ENCODE measurements at places on chromosomes 12 and 14.
A peak's percentile ranks its signal among the peaks of the same experiment; 100 is the strongest.

DNA sequence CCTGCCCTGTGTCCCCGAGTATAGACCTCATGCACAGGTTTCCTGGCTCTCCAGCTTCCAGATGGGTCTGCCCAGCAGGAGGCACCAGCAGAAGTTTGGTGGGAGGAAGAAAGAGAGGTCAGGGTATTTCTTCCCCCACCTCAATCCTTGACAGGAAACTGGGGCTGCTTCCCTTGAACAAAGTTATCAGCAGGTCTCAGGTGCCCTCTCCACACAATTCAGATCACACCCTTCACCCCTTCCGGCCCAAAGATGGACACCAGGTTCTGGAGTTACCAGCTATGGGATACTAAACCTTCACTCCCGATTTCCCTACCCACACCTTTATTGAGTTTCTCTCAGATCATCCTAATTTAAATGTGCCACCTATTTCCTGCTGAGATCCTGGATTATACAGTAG is 1.2 kb downstream of the SART3 start:
- DNase-seq, result no peak

GRCh38 chr12:102316723-102317122 is 119.1 kb upstream of the PMCH start:
- no peak for DNase-seq

GRCh38 chr14:66121859-66122258 is 364.3 kb upstream of the CCDC196 start:
- DNase-seq, result no peak

DNA sequence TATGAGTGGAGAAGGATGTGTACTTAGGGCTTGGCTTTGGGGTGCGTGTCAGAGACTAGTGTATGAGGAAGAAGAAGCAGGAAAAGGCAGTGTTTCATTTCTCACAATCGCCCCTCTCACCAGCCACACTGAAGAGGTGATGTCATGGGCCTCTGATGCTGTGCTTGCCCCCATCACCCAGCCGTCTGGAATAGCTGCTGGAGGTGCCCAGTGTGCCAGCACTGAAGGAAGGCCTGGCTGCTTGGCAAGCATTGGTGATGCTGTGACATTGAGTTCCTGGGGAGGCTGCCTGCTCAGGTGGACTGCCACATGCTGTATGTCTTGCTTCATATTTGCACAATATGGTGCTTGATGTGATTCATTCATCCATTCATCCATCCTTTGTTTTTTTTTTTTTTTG is 56.2 kb downstream of the CRADD start:
- no peak for DNase-seq

DNA sequence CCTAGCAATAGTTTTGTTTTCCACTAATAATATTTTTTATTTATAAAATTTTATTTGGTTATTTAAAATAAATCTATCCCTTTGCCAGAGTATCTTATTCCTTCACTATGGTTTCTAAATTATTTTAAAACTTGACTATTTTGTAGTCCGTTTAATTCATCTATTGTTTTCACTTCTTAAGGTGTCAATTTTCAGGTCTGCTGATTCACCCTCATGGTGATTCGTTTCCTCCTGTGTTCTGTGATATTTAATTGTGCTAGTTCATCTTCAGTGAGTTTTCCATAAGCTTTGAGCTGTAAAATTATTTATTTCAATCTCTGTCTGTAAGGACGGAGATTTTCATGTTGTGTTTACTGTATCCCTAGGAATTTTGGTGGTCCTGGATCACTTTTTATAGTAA is 70.6 kb downstream of the SNAPC1 start:
- no peak for DNase-seq

DNA sequence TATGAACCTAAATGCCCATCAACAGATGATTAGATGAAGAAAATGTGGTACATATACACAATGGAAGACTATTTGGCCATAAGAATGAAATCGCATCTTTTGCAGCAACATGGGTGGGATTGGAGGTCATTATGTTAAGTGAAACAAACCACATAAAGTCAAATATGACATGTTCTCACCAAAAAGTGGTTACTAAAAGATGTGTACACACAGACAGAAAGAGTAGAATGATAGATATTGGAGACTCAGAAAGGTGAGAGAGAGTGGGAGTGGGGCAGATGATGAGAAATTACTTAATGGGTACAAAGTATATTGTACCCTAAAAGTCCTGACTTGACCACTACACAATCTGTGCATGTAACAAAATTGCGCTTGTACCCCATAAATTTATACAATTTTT is 19.6 kb downstream of the VWF start:
- no peak for DNase-seq

GRCh38 chr14:96062010-96062409 is 22.8 kb downstream of the C14orf132 start:
- DNase-seq, result no peak

DNA sequence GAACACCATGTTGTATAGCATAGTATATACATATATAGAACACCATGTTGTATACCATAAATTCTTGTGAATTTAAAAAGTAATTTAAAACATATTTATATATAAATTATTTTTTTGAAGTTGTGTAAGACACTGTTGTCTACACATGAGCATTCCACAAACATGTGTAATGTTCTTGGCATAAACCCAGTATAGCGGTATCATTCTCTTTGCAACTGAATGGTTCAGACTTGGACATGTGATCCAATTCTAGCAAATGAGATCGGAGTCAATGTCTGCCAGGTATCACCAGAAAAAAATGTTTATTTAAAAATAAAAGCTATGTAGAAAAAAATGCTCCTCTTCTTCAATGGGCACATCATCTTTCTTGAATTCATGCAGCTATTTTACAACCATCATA is 33.9 kb downstream of the CEP290 start:
- no peak for DNase-seq

- no peak for DNase-seq
Observed at GRCh38 chr14:70847406-70848090, 38.2 kb upstream of the MAP3K9 start.

DNA sequence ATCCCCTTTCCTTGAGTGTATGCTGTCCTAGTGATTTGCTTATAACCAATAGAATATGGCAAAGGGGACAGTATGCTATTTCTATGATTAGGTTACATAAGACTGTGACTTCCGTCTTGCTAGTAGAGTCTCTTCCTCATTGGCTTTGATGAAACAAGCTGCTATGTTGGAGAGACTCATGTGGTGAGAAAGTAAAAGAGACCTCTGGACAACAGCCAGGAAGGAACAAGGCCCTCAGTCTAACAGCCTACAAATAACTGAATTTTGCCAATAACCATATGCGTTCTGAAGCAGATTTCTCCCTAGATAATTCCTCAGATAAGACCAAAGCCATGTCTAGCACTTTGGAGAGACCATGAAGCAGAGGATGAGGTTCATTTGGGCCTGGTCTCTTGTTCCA is 134.5 kb upstream of the NAV3 start:
- DNase-seq, result no peak

DNA sequence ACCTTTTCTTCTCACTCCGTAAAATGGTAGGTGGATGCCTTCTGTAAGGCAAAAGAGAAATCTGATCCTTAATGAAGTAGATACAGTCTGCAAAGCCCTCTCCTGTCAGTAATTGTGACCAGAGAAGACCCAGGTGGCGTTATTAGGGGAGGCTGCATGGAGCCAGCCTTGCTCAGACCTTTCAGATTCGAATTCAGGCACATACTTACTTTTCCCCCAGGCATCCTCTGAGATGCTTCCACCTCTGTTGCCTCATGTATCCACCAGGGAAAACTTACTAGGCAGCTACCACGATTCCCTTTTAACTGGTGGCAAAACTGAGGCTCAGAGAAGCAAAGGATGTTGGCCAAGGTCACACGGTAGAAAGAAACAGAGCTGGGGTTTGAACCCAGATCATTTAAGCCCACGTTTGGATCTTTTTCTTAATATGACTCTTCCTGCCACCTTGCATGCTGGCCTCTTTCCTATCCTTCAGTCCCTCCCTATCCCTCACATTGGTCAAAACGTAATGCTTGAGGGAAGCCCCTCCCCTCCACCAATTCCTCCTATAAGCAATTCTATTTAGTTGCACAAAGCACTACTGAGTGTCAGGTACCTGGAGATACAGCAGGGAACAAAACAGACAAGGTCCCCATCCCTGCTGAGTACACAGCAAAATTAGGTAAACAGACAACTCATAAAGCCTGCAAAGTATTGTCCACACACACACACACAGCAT is 179.4 kb downstream of the KSR2 start:
- no peak for DNase-seq

DNA sequence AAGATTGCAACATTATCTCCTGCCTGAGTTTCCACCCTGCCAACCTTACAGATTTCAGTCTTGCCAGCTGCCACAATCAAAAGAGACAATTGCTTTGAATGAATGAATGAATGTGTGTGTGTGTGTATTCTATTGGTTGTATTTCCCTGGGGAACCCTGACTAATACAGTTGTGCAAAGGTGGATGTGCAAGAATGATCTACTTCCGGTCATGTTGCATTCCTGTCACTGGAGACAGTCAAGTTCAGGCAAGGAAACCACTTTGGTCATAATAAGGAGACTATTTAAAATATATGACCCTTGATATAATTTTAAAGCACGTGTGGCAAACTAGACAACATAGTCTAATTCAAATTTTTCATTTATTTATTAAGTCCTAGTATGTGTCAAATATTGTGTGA is 13.1 kb downstream of the RERG start:
- no peak for DNase-seq

DNA sequence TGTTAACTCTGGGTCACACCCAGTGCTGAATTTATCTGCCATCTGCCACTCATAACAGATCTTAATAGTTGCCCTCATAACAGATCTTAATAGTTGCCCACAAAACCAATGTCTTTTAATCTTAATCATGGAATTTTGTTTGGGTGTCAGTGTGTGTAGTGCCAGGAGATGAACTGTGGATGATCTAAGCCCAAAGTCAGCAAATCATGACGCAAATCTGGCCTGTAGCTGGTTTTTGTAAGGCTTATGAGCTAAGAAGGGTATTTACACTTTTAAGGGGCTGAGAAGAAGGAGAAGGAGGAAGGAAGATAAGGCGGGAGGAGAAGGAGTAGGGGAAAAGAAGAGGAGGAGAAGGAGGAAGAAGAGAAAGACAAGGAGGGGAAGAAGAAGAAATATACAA is 10.0 kb upstream of the IL26 start:
- no peak for DNase-seq

GRCh38 chr14:95125221-95125620 is 32.1 kb downstream of the DICER1 start:
- DNase-seq, result no peak

- no peak for DNase-seq
Observed at GRCh38 chr12:68944296-68945076, 11.5 kb upstream of the CPM start.

DNA sequence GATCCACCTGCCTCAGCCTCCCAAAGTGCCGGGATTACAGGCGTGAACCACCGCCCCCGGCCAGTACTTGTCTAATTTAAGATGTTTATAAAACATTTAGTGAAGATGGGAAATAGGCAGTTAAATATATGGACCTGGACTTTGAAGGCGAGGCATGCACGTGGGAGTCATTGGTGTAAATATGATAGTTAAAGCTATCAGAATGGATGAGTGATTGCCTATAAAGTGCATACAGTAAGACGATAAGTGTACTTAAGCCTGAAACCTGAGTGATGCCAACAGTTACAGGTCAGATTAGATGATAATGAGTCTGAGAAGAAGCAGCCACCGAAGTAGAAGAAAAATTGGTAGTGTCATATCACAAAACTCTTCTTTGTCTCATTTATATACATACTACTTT is 11.5 kb downstream of the RAD51B start:
- no peak for DNase-seq

GRCh38 chr12:102920271-102920670 is 3.2 kb upstream of the PAH start:
- DNase-seq, result no peak

DNA sequence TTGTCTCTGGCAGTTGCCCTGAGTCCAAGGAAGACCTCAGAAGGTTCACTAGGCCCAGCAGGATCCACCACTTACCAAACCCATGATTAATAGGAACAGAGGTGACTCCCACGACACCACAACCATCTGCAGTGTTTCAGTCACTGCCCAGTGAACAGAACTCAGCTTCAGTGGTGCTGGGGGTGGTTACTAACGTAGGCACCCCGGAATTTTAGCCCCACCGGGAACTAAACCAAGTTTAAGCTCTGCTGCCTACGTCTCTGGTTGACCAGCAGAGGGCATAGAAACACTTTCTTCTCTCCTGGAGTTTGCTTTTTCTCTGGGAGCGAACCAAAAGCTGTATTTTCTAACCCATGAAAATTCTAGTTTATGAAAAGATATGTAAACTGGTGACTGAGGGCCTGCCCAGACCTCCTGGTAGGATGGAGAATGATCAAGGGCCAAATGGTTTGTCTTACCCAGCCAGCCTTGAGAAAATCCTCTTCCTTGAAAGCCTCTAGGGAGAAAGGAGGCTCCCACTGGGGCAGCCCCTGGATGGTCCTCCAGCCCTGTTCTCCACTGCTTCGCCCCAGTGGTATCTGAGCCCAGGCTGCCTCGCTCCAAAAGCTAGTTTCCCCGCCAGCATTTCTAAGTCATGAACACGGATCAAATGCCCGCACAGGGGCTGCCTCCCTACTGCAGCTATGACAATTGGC is 379.8 kb downstream of the DPF3 start:
- no peak for DNase-seq

- DNase-seq, result no peak
Observed at GRCh38 chr14:96225745-96226151, 21.1 kb downstream of the BDKRB2 start.

DNA sequence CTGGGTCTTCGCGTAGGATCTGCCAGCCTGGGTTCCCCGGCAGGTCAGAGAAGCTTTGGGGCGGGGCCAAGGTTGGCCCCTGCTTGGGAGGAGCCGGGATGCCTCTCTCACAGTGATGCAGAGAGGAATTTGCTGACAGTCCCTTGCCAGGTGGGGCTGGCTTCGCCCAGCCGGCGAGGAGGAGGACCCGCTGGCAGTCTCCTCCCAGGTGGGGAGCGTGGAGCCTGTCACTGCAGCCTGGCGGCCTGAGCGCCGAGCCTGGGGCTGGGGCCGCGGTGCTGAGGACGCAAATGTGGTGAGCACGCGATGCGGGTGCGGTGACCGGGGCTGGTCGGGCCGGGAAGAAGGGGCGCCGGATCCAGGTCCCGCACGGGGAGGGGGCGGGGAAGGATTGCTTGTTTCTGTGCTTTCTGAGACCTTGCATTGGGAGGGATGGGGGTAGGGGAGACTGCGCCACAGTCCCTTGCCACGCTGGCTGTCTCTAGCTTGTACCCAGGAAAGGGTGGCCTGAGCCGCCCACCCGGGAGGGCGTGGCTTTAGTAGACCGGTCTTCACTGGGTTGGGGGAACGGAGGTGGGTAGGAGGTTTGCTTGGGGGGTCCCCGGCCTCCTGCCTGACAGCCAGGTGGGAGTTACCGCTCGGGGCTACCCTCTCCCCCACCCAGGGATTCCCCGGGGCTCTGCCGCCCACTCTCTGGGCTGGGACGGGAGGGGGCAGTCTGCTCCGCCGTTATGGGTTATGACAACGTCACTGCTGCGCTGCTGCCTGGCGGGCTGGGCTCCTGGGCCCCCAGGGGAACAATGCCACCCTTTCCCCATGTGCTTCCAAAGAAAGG is at the start of gene TMEM63C:
TSS of gene TMEM63C (plus strand) at position 196 of the 835 bp plus-strand sequence. CDS start 37,016 bp downstream, outside the sequence.
- DNase-seq, result peak; percentile 30

DNA sequence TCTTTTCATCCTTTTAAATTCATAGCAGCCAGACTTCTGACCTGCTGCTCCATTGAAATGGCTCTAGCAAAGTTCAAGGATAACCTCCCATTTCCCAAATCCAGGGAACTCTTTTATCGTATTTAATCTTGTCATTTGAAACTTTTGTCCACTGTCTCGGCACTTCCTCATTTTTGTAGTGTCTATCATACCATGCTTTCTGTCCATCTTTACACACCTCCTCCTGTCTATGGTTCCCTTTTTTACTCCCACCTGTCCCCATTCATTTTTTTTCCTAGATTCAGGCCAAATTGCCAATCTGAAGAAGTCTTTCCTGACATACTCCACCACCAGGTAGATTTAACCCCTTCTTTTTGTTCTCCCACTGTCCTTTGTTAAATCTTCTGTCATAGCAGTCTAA is 31.0 kb downstream of the NFYB start:
- no peak for DNase-seq

All from activated T-cell treated with anti-CD3 and anti-CD28 coated beads for 4 hours (primary cell).